ENCODE measurements at places on chromosomes 13 and 19. TPM values are rescaled to one million over a fixed set of nuclear protein-coding genes. Genes with fewer than 3 reads are reported as not detected.

DNA sequence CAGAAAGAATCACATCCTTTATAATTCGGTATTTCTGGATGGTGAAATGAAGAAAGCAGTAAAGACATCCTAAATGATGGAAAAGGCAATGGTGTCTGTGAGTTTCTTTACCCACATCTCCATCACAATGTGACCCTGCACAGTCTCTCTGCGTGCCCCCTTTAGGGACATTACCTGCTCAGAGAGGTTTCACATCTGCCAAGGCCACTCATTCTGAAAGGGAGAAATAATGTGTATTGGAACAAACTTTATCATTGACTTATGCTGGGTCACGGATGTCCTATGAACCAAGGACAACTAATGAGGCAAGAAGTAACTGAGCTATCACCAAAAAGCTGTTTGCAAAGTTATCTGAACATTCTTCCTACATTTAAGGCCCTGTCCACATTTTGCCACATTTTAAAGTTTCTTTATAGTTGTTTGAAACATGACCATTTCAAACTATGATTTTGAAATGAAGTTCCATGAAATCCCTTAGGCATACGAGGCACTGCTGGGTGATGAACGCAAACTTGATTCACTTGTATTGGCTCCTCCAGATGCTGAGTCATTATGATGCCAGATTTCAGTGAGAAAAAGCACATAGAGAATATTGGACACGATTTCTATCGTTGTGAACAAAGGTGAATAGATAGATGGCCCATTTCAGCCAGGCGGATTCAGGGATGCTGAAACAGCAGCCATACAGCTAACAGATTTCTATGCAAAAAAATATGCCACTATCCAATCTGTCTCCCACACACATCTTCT is 63.5 kb upstream of the HMGB1 start:
- DNase-seq, result no peak

DNA sequence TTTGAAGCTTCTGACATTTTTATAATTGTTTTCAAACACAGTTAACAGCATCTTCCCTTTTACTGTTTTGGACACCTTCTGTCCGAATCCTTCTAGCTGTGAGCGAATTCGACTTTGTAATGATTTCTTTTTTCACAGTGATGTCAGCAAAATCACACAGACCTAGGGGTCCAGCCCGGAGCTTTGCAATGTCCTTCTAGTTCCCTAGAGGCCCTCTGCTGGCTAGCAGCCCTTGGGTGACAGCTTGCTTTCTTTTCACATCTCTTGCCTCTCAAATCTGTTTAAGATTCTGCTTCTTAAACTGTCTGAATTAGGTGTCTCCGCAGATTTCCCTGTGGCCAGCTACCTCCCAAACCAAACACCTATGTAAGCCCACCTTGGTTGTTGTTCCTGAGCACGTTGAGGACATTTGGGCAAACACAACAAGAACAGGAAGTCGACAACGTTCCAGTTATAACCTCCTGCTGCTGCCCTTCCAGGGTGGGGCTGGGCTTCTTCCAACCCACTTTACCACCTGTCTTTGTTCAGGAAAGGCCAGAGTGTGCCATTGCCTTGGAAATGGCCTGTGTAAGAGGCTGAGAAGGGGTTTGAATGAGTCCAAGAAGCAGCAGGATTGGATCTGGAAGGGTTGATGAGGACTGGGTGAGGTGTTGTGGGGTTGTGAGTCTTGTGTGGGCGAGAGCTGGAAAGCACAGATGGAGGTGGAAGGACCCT is 123.1 kb downstream of the ATP8A2 start:
- no peak for DNase-seq

GRCh38 chr13:77737583-77738200 is 40.2 kb downstream of the SLAIN1 start:
- DNase-seq, result no peak

DNA sequence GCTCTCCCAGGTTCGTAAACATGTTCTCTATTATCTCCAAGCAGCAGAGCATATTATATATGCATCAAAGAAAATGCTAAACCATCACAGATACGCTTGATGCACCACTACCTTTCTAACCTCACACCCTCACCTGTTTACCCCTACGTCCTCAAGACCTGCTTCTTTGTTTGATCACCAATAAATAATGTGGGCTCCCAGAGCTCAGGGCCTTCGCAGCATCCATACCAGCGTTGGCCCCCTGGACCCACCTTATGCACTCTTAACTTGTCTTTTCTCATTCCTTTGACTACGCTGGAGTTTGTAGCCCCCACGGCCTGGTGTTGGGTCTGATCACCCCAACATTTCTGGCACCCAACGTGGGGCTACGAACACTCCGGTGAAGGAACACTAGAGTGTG is 10.0 kb upstream of the ZNF443 start:
- DNase-seq, result no peak

DNA sequence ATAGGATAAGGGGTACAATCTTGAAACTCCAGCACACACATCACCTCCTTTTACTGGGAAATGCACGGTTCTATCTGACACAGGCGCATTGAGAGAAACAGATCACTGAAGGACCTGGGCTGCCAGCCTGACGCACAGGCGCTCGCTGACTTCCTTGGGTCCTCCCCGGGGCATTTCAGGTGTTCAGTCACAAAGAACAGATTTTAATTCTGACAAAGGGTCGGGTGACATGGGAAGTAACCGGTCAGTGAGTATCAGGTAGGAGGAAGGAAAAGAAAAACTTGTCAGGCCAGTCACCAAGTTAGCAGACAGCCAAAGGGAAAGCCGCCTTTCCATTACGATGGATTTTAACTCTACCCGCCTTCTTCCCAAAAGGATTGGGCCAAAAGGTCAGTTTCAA is 39.6 kb downstream of the INSR start:
- DNase-seq, result no peak

DNA sequence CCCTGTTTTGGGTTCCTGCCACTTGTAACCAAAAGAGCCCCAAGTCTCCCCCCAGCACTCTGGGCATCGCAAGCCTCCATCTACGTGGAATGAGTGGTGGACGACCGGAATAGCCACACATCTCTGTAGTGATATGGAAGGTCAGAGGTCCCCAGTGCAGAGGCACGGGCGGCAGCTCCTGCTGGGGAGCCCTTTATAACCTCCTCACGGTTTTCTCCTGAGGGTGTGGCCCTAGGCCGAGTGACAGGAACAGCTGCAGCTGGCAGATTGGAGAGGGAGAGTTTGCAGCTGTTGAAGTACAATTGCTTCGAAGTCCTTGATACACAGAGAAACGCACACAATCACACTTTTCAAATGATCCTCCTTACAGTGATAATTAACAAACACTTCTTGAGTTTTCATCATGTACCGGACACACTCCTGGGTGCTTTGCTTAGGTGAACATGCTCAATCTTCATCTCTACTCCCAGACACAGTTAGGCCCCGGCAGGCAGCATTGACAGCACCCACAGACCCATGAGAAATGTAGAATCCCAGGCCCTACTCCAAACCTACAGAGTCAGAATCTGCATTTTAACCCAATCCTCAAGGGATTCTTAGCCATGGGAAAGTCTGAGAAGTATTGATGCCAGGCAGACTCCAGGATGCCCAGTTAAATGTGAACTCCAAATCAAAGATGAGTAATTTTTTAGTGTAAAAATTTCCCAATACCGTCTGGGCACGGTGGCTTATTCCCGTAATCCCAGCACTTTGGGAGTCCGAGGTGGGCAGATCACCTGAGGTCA is 4.9 kb upstream of the ZNF787 start:
- DNase-seq, result no peak

DNA sequence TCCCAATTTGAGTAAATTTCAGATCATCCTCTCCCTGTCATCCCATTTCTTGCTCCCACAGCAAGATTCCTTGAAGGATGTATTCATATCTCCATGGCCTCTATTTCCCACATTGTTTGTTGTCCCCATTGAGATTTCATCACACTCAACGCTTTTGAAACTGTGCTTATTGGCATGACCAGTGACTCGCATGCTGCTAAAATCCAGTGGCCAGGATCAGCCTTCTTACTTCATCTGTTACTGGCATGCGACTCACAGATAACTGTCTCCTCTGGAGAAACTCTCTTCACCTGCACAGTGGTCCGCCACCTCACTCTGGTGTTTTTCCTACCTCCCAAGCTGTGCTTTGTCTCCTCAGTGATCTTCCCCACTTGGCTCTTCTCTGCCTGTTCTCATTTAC is 95.8 kb downstream of the WASF3 start:
- DNase-seq, result no peak

DNA sequence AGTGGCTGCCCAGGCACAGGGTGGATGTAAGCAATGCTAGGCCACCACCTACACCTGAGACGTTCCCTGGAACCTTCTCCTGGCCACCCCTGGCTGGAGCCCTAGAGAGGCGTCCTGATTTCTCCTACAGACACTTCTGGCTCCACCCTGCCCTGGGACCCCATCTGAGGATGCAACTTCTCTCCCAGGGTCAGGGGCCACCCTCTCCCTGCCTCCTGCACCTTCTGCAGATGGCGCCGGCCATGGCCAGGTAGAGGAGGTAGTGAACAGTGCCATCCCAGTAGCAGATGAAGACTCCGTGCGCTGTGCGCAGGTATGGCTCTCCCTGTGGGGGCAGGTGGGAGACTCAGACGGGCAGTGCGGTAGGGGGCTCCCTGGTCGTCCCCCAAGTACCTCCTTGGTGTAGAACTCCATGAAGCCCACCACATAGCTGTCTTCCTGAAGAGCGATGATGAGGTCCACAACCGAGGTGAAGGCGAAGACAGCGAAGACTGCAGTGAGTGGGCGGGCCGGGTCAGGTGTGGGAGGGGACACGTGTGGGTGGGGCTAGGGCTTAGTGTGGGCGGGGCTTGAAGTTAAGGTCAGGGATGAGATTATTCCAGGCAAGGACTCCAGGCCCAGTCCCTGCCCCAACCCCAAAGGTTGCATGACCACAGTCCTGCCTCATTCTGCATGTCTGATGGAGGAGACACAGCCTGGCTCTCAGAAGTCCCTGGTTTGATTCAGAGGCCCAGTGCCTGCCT is 3.0 kb downstream of the TM6SF2 start:
- no peak for DNase-seq

GRCh38 chr19:10551698-10552301 is 8.1 kb downstream of the ATG4D start:
- DNase-seq, result no peak

DNA sequence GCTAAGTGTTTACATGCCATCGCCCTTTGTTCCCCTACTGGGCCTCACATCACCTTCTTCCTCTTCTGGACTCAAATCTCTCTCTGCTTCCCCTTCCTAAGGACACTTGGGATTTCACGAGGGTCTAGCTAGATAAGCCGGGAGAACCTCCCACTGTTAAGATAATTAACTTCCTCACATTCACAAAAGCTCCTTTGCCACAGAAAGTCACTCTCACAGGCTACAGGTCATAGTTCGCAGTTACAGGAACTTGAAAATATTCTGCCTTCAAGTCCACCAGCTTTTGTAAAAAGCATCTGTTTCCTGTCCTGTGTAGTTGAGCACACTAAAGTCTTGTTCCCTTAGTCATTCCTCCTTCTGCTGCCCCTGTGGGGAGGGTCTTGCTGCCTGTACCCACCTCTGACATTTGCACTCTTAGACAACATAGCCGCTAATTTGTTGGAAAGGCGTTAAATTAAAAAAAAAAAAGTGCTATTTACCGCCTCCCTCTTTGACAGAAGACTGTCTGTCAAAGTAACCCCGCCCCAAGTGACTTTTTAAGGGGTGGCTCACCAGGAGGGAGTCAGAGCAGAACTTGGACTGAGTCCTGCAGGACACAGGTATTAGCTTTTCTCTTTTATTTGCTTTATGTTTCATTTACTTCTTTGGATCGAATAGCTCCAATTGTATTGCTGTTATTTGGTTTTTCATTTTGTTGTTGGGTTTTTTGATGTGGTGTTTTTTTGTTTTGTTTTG is 26.8 kb upstream of the CEACAM21 start:
- no peak for DNase-seq

DNA sequence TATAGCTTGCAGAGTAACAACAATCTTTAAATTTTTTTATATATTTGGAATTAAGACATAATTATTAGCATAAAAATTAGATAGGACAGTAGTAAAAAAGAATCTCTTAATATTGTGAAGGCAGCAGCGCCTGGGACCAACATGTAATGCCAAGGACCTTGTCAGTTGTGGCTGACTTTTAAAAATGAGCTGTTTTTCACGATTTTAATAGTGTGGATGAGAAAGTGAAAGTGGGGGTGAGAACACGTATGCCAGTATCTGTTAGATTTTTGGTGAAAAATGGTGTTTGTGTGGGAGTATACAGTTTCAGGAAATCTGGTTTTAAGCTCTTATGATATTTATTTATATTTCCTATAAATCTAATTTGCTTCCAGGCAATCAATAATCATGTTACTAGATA is 125.2 kb downstream of the LMO7 start:
- DNase-seq, result no peak

- no peak for DNase-seq
These were observed 27.8 kb upstream of the IGFL4 start for GRCh38 chr19:46068345-46069258.

DNA sequence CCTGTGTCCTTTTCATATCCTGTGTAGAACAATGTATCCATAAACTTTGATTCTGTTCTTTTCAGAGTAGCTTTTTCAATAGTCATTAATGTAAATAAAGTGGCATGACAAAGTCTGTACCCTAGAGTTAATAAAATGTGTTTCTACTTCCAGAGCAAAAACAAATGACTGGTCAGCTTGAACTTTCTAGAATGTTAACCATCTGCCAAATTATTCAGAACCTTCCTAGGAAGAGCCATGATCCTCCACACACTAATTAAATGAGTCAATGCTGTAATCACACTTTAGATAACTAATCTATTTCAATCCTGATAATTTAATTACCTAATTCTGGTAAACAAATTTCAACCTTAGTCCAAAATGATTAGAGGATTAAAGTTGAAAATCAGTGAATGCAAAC is 73.2 kb downstream of the DIAPH3 start:
- no peak for DNase-seq

DNA sequence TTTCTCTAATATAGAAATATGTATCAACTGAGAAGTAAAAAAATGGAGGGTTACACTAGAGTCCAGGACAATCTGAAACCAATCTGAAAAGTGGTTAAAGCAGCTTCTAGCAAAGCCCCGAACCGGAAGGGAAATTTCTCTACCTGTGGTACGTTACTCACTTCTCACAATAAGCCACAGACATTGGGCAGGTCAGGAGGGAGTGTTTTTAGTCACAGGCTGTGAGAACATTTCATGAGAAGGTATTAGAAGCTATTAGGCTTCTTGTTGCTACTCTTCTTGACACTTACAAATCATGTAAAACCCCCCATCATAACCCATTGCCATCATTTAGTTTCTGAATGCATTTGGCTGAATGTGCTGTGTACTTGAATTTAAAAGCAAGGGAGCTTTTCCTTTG is 120.9 kb downstream of the NUFIP1 start:
- no peak for DNase-seq

- no peak for DNase-seq
These were observed 34.3 kb downstream of the ATP4B start for GRCh38 chr13:113623491-113624234.

GRCh38 chr19:19615086-19615485 is 3.4 kb downstream of the PBX4 start:
- no peak for DNase-seq

GRCh38 chr19:54311486-54311885 is 1.5 kb downstream of the LILRA5 start:
- DNase-seq, result no peak

GRCh38 chr19:1809678-1810077 is 2.4 kb downstream of the ATP8B3 start:
- DNase-seq, result no peak

GRCh38 chr13:88817560-88817959 is 1146.4 kb downstream of the SLITRK5 start:
- no peak for DNase-seq

- no peak for DNase-seq
These were observed 41.4 kb downstream of the COL4A2 start for GRCh38 chr13:110348309-110349105.

Gene CGB2
- not detected for polyA plus RNA-seq

Gene ACP7
- polyA plus RNA-seq, result 0.13 TPM

Gene SEMA6B
- polyA plus RNA-seq, result 2.6 TPM

Gene IGFL3
- not detected for polyA plus RNA-seq

Gene TEX29
- not detected for polyA plus RNA-seq

All from kidney (tissue), 22 donors.